ENCODE measurements at places on chromosomes 5 and 9.

- DNase-seq: no peak
These were observed 1.2 kb downstream of the ABCA2 start for GRCh38 chr9:137026828-137027227.

DNA sequence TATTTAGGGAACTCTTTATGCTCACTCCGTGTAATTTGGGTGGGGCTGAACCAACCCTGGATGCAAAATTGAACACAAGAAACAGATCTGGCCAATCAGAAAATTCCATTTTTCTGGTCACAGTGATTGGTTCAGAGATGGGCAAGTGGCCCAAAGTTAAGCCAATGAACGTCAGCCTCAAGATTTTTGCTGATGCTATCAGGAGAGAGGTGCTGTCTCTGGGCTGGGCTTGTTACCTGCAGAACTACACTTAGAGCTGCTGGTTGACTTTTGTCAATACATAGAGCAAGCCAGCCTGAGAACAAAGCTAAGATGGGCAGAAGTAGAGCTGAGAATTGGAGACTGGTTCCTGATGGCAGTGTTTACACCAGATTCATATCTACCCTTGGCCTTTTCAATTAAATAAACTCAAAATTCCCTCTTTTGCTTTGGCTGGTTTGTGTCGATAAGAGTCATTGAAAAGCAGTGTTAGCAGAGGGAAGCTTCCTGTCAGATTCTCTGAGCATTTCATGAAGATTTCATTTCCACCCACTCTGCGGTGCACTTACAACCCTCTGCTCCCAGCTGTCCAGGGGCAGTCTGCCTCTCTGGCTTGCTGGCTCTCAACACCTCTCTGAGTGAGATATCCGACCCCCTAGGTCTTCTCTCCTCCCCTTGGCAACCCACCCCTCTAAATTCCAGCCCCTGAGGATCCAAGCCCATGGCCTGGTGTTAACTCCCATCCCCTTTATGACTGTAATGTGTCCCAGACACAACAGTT, 64.5 kb upstream of the PPARGC1B start:
- DNase-seq: no peak

DNA sequence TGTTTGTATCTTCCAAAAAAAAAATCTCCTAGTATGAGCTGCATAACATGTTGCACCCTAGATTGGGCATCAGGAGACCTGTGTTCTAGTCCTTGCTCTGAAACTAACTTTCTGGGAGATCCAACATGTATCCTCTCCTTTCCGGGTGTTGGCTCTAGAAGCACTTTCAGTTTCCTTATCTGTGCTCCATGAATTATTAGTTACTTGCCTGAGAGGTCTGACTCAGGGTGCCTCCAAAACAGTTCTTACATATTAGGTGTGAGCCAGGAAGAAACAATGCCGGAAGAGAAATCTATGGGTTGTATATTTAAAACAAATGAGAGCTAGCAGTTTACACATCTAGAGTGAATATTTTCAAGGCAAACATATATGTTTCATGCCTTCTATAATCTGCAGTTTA, 36.7 kb upstream of the SLC36A2 start:
- no peak for DNase-seq

DNA sequence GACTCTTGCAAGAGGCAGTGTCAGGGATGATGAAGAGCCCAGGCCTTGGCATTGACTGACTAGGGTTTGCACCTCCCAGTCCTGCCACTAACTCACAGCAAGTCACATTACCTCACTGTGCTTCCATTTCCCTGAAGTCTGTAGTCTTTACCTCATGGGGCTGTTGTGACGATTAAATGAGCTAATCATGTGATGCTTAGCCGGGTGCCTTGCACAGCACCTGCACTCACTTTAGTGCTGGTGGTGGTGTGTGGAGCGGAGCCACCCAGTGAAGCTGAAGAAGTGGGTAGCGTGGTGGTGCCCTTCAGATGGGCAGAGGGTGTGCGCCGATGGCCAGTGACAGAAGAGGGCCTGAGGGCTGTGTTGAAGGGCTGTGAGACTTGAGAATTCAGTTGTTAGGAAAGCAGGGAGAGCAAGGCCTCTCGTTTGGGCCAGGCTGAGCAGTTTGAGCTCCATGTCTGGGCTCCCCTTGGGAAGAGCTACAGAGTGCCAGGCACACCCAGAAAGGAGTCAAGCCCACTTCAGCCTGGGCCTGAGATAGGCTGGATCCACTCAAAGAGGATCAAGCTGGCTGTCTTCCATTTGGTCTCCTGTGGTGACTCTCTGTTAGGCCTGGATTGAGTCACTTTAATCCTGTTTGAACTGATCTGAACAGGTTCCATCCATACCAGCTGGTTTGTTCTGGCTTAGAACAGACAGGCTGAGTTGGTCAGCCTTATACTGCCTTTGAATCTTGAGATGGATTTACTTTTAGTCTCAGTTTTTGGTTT, 42.5 kb downstream of the RALGPS1 start:
- DNase-seq: no peak

- no peak for DNase-seq
These were observed 50.5 kb downstream of the PRKACG start for GRCh38 chr9:68963416-68963815.

- DNase-seq: no peak
These were observed 837.2 kb downstream of the EFNA5 start for GRCh38 chr5:106833517-106833916.

DNA sequence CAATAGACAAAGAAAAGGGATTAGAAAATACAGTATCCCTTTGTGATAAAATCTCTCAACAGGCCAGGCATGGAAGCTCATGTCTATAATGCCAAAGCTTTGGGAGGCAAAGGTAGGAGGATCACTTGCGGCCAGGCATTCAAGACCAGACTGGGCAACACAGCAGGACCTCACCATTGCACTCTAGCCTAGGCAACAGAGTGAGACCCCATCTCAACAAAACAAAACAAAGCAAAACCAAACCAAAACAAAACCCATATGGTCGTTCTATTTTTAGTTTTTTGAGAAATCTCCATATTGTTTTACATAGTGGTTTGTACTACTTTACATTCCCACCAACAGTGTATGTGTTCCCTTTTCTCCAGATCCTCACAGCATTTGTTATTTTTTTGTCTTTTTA, 193.0 kb downstream of the KIAA0825 start:
- no peak for DNase-seq

DNA sequence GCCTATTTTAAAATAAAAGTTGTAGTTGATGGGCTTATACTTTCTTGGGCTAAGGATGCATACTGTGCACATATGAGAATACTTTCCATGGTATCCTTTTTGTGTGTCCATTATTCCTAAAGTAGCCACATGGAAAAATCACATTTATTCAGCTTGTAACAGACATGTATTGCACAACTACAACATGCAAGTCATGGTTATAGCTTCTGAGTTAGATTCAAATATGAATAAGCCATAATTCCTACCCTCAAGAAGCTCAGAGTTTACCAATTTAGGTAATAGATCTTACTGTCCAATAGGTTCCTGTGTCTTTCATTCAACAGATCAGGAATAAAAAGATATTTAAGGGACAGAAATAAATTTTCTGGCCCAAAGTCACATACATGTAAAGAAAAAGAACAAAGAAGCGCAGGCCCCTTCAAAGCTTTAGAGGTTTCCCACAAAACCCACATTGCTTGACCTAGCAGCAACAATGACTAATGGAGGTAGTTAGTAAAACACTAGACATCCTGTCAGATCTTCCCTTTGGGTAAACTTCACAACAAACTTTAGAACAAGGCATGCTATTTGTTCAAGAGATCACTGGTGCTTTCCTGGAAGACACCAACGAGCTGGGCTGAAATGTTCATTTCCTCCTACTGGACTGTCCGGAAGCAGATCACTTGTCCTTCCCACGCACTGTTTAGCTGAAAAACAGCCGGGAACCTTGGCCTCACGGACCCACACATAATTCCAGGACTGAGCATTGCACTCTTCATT, 78.4 kb upstream of the ITGA1 start:
- DNase-seq: no peak

DNA sequence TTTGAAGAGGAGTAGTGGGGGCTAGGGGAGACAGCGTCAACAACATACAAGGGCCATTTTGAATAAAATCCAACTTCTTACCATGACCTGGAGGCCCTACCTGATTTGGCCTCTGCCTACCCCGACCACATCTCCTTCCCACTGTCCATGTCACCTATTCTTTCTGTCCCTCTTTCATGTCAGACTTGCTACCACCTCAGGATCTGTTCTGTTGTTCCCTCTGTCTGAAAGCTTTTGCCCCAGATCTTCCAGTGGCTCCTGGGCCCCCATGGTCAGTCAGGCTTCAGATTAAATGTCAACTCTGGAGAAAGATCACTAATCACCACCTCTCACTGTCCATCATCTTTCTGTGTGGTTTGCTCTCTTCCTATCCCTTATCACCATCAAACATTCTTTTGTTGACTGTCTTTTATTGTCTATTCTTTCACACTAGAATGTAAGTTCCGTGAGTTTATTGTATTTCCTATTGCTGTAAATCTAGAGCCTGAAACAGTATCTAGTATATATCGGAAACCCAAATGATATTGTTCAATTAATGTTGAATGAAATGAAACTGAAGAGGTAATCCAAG, 31.2 kb upstream of the APC start:
- no peak for DNase-seq

DNA sequence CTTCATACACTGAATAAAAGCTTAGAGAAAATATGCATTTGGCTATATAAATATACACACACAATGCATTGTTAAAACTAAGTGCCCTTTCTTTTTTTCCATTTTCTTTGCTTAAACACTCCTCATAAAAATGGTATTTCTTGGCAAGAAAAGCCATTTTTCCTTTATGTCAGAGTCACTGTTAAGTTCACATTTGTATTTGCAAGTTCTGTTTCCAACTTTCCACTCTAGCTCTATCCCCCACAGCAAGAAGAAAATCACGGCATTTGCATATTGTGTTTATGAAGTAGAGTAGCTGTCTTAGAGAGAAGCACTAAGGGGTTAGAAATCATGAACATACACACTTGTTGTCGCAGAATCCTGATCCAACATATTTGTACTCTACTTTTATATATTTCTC, 662.1 kb upstream of the MEF2C start:
- DNase-seq: no peak

All from stimulated activated CD4-positive, alpha-beta T cell treated with anti-CD3 and anti-CD28 coated beads, Interleukin-1b, Interleukin-23, amount 100 ng/mL, for 48 hours (primary cell).